ENCODE measurements at places on chromosomes 6 and 20.

DNA sequence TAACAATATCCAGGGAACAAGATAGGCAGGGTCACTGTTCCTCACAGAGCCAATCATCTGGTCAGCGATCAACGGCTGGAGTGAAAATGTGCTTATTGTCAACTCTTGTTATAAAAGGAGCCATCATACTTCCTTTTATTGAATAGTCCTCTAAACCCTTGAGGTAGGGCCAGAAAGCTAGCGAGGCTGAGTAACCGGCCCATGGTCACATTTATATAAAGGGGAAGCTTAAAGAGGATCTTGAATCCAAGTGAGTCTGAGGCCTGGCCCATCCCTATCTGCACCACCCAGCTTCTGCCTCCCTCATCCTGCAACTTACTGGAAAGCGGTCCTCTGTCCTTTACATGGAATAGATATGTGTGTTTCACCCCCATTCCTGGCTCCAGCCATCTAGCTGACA lies 9.5 kb downstream of the PHACTR3 start:
- DNase-seq, result no peak

DNA sequence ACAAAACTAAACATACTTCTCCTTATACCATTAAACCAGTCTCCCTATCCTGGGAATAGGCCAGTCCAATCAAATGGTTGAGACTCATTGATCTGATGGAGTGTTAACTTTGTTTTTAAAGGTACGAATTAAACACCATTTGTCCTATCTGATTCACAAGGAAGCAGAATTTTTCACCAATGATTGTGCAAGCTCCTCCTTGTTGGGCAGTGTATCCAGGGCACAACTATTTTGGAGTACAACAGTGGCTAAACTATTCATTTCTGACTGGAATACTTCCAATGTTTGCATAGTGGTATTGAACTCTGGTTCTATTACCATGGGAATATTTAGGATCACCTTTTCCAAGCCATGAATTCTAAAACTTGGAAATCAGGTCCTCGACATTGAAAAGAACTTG lies 5.4 kb upstream of the PPP1R3G start:
- DNase-seq, result no peak

GRCh38 chr20:24970754-24971153 lies 21.7 kb downstream of the CST7 start:
- no peak for DNase-seq

- DNase-seq, result no peak
Measured at GRCh38 chr20:13265941-13266340, 44.9 kb downstream of the ISM1 start.

GRCh38 chr6:125154761-125155135 lies 1.2 kb downstream of the TPD52L1 start:
- no peak for DNase-seq

DNA sequence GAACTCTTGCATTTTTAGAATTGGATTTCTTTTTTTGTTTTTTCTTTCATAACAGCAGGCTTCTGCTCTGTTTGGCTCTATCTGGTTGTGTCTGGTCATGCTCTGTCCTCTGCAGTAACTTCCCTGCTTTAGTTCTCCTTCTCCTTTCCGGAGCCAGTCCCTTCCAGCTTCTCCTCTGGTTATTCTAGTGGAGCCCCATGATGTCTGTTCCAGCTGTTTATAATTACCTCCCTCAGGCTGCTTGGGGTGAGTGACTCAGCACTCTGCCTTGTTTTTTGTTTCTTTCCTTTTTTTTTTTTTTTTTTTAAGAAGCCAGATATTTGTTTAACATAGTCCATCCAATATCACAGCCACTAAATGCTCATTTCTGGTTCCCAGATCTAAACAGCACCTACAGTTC lies 409.6 kb downstream of the MAFB start:
- DNase-seq, result peak; percentile 42

Measured in iris pigment epithelial cell (primary cell).